ENCODE measurements at places on chromosomes 5 and 9. TPM values are rescaled to one million over a fixed set of nuclear protein-coding genes. Genes with fewer than 3 reads are reported as not detected.

FAM81B gene
- not detected for polyA plus RNA-seq

SWI5 gene
- 58.4 TPM for polyA plus RNA-seq

NUDT12 gene
- 7.2 TPM for polyA plus RNA-seq

DIAPH1 gene
- 59.0 TPM for polyA plus RNA-seq

SPAG8 gene
- polyA plus RNA-seq = 0.55 TPM

GRCh38 chr5:169999621-170000020 lies 19.3 kb upstream of the INSYN2B start:
- DNase-seq = no peak

GRCh38 chr5:61289669-61290306 lies 42.3 kb upstream of the ZSWIM6 start:
- DNase-seq = no peak

- DNase-seq = no peak
Measured at GRCh38 chr5:68991279-68992084, 102.3 kb upstream of the SLC30A5 start.

DNA sequence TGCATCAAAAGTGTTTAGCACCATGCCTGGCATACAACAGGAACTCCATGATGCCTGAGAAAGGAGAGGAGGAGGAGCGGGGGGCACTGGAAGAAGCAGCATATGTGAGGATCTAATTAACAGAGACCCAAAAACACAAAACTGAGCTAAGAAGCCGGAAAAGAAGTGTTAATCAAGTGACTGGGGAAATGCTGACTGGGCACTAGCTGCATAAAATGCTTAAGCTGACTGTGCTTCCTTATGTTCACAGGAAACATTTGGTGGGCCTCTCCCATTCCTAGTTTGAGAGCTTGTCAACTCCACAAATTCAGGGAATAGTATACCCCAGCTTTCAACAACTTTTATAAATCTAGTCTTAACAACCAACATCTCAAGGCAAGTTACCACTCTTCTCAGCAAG lies 26.6 kb downstream of the DEPDC1B start:
- peak; percentile 44 for DNase-seq

- DNase-seq = no peak
Measured at GRCh38 chr9:93865716-93866115, 89.4 kb downstream of the BARX1 start.

- DNase-seq = no peak
Measured at GRCh38 chr5:139182528-139183296, 15.5 kb downstream of the SIL1 start.

DNA sequence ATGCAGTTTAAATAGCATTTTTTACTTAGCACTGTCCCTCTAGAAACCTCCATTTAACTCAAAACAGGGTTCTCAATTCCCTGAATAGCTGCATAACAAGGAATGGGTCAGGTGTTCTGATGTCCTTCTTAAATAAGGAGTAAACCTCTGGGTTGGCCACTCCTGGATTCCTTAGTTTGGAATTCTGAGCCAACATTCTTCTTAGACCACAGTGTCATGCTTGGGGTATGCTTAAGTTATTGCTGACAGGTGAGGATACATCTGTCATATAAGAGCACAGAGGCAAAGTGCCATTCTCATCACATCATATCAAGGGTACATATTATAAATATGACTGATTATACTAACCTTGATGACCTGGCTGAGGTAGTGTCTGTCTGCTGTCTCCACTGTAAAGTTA lies 179.9 kb upstream of the SEMA6A start:
- DNase-seq = no peak

DNA sequence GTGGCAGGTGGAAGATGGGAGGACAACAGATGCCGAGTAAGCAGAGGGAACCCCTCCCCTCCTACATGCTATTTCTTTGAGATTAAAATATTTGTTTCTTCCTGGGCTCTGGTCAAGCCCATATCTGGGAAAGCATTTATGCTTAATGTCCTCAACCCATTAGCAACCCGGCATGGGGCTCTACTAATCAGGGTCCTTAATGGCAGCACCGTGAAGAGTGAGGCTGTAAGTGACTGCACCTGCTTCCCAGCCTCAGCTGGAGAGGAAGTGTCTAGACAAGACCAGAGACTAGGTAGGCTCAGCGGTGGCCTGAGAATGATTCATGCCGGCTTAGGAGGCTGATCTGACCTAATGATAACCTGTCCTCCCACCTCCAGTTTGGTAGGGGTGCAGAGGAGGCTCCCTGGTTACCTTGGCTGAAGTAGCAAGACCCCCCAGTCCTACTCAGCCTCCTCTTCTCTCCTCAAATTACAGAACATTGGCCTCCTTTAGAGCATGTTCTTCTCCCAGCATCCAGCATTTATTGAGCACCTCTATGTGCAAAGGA lies 61.3 kb upstream of the HSPA9 start:
- DNase-seq = no peak

DNA sequence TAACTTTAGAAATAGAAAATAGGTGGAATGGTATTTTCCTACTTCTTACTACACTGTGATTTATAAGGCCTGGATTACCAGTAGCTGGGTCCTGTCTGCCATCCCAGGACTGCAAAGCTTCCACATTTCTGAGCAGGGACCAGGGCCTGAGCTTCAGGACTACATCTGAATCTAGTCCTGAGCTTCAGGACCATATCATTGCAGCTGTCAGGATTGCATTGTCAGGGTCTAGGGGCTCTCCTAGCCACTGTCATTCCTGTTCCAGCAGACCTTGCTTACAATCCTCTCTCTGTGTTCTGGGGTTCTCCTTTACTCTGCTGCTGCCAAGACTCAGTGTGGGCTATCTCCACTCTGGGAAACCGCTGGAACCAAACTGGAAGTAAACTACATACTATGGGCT lies 16.3 kb downstream of the RAB3C start:
- DNase-seq = no peak

GRCh38 chr9:31519011-31519410 lies 865.4 kb upstream of the ACO1 start:
- DNase-seq = peak; percentile 39

DNA sequence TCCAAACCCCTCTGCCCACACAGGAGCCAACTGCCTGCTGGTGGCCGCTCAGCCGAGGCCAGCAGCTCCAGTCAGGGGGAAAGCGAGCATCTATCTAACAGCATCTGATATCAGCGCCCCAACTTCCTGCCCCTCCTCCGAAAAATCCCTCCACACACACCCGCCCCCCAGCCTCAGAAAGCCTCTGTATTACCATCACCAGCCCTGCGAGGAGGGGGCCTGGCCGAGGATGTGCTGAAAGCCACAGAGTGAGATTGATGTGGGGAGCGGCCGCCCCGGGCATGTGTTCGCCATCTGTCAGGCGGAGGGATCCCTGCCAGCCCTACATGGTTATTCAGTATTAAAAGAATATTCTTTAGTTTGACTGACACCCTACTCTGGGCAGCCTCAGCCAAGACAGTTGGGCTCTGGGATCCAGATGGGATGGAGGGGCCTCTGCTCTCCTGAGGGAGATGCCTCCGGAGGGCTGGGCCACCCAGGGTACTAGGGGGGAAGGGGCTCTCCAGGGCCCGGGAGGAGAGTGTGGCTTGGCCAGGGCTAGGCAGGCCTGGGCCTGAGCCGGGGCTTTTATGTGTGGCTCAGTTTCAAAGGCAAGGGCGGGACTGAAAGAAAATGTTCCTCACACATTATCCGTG lies 98.0 kb downstream of the HSD17B3 start:
- peak; percentile 47 for DNase-seq

- DNase-seq = peak; percentile 83
Measured at GRCh38 chr5:103562453-103563157, at the start of gene NUDT12. Gene NUDT12, minus strand, starts transcription at chr5:103562789. Its CDS starts 2,541 bp downstream, at chr5:103560248.

GRCh38 chr9:127898433-127899127 lies 823 bp downstream of the ST6GALNAC6 start:
- DNase-seq = peak; percentile 63

DNA sequence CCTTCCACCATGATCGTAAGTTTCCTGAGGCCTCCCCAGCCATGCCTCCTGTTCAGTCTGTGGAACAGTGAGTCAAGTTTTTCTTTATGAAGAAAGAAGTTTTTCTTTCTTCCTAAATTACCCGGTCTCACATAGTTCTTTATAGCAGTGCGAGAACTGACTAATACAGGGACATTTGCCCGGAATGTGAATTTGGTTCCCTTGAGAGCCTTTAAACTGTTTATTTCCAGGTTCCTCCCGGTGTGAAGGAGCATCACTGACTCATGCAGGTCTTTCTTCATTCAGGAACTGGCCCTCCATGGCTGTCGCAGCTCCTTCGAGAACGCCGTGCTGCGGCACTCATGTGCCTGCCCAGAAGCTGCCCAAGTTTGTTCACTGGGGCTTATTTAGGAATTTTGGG lies 87.7 kb downstream of the PTCH1 start:
- no peak for DNase-seq

DNA sequence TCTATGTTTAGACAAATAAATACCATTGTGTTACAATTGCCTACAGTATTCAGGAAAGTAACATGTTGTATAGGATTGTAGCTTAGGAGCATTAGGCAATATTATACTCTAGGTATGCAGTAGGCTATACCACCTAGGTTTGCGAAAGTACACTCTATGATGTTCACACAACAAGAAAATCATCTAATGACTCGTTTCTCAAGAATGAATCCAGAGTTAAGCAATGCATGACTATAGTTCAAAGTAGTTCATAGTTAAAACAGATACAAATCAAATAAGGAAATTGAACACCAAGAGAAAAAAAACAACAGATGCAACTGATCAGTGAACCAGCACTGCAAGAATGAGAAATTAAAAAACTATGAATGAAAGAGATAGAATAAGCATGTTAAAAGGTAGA lies 27.6 kb upstream of the ABLIM3 start:
- DNase-seq = peak; percentile 14

GRCh38 chr5:137582218-137582617 lies 83.1 kb upstream of the SPOCK1 start:
- DNase-seq = no peak

DNA sequence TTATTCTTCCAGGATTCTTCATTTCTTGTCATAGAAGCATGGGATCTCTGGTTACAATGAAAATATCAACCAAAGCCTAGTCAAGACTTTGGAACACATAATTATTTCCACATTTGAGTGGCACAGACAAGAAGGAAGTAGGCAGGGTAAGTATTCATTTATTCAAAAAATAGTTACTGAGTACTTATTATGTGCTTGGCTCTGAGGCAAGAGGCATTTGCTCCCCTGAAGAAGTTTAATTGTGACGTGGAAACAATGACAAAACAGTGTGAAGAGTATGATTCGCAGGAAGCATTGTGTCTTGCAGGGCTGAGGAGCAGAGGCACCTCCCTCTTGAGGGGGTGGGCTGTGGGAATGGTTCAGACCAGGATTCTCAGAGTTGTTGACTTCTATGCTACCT lies 45.0 kb upstream of the TNFSF15 start:
- no peak for DNase-seq

- peak; percentile 3 for DNase-seq
Measured at GRCh38 chr9:93829271-93830011, 125.7 kb downstream of the BARX1 start.

GRCh38 chr5:56710826-56711590 lies 104.3 kb upstream of the MAP3K1 start:
- DNase-seq = no peak

GRCh38 chr5:124952079-124952478 lies 205.6 kb upstream of the ZNF608 start:
- no peak for DNase-seq

DNA sequence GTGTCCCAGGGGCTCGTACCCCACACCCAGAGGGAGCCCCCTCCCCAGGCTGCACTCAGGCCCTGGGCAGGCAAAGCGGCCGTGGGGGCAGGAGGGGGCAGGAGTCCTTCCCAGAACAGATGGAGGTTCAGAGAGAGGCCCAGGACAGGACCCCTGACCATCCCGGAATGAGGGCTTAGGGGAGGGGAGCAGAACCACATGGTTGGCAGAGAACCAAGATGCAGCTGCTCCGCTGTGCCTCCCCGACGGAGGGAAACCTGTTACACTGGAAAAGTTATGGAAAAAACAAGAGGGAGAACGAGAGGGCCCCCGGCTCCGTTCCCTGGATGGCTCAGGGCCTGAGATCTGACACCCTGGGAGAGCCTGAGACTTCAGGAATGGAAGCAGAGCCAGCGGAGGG lies 22.7 kb downstream of the SLC12A7 start:
- peak; percentile 50 for DNase-seq

All from hepatocyte (in vitro differentiated cells).